CD8-positive, alpha-beta memory T cell (primary cell): ENCODE measurements at places on chromosomes 12 and 14.

GRCh38 chr12:77049767-77050353 lies 15.5 kb downstream of the E2F7 start:
- DNase-seq: no peak

- DNase-seq: no peak
Observed at GRCh38 chr12:106251631-106252455, 4.0 kb upstream of the CKAP4 start.

GRCh38 chr14:102696856-102697495 lies 80.3 kb upstream of the TRAF3 start:
- DNase-seq: no peak

DNA sequence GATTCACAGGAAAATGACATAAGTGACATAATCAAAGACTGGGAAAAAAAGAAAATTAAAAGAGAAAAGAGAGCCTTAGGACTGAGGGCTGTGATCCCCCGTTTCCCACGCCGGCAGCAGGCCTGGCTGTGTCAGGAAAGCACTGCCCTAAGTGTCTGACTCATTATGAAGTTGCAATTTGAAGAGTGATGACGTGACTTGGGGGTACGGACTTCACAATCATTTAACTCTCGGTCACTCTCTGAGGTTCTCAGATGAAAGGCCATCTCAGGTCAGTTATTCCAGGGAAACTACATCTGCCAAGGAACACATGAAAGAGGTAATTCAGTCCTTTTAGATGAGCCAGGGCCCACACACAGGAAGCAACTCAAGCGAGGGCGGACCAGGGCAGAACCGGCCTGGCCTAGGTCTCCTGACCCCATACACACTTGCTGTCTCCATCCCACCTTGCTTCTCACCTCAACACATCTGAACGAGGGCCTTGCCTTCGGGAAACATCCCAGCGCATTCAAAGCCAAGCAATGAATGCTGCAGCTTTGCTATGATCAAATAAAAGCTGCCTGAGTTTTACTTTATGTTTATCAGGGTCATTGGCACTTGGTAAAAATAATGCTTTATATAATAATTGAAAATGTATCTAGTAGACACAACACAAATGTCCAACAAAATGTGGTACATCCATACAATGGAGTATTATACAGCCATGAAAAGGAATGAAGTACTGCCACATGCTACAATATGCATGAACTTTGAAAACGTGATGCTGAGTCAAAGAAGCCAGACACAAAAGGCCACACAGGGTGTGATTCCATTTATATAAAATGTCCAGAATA lies 2.7 kb downstream of the SSH1 start:
- no peak for DNase-seq

DNA sequence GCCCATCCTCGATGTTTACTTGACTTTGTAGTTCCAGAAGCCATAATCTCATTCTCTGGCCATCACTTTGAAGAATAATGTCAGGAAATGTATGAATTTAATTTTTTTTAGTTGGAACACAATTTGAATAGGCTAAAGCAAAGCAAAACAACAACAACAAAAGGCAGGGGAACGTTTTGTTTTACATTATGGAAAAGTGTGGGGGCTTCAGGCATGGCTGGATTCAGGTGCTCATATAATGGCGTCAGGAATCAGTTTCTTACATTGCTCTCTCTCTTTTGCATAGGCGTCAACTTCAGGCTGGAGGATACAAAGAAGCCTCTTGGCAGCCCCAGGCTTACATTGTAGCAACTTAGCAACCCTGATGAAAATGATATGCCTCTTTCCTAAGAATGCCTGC lies 13.1 kb upstream of the RPH3A start:
- DNase-seq: no peak

DNA sequence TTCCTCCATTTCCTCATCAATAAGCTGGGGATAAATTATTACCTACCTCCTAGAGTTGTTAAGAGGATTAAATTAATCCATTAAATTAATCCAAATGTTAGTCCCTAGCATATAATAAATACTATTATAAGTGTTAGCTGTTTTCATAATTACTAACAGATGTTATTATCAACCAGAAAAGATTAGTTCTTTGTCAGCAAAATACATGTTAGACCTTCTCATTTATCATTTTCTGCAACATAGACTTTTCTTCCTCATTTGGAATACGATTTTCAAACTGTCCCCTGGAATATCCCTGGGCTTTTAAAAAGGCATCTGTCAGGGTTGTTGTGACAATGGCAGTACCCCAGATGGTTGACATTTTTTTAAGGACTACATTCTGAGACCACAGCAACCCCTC lies 133.1 kb downstream of the ANO6 start:
- DNase-seq: no peak

DNA sequence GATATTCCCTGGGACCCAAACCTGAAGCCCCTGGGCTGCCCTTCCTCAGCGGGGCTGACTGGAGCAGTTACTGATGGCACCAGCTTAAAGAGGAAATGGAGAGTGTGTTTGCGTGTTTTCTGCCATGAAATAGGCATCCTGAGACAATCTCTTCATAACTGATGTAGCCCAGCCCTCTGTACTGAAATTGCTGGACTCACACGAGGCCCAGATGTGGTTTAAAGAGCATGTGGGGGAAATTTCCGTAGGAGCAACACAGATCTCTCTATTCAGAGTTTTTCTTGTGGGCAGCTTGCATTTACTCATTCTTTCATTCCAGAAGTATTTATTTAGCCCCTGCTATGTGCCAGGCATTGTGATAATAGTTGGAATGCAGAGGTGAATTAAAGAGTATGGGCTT lies 782.1 kb upstream of the TBX3 start:
- no peak for DNase-seq

DNA sequence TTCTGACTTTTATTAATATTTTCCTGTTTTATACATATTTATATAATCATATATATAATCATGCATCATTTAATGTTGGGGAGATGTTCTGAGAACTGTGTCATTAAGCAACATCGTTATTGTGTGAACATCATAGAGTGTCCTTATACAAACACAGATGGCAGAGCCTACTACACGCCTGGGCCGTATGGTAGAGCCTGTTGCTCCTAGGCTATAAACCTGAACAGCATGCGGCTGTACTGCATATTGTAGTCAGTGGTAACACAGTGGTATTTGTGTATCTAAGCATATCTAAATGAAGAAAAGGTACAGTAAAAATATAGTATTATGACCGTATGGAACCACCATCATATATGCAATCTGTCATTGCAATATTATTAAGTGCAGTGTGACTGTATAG lies 44.7 kb upstream of the BCL7A start:
- no peak for DNase-seq

GRCh38 chr14:69363055-69363454 lies 35.0 kb downstream of the ERH start:
- no peak for DNase-seq

DNA sequence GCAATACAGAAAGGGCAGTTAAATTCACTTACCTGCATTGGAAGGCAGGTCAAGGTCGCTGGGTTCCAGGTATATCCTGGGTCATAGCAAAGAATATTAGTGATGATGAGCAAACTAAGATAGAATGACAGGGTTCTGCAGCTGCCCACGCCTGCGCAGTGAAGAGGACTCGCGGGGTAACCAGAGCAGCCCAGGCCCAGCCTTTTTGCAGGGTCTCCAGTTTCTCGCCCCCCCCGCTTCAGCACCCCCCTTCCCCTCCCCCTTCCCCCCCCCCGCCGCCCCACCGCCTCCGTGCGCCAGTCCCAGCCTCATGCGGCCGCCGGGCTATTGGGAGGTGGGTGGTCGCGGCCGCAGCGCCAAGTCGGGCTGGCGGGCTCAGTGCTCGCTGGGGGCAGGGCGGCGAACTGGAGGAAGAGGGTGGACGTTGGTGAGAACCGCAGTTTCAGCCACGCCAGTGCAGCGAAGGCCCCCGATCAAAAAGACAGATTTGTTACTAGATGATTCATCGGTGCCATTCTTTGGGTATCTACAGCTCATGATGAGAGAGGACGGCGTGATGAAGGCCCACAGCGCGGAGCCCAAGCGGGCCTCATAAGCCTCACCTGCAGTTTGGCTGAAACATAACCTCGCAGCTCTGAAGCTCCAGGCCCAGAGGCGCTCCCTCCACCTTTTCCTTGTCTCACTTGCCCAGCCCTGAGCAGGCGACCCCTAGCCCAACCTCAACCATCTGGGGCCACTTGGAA lies 20.2 kb downstream of the SLC2A3 start:
- DNase-seq: no peak

GRCh38 chr12:132658149-132658894 lies 28.8 kb downstream of the POLE start:
- no peak for DNase-seq

GRCh38 chr12:92123780-92124688 lies 21.6 kb downstream of the BTG1 start:
- no peak for DNase-seq
